ENCODE measurements at places on chromosomes 2 and 18.

- DNase-seq = no peak
Observed at GRCh38 chr2:66899648-66900047, 464.7 kb downstream of the MEIS1 start.

DNA sequence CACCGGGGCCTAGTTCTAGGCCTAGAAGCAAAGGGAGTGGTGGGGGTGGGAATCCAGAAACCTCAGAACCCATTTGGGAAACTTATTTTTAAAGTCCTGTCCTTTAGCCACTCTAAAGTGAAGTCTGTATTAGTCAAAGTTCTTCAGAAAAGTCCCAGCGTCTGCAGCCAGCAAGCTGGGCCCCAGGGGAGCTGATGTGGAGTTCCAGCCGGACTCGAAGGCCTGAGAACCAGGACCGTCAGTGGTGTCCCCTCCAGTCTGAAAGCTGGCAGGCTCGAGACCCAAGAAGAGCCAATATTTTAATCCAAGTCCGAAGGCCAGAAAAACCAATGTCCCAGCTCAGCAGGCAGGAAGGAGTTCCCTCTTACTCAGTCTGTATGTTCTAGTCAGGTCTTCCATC, 32.4 kb downstream of the ID2 start:
- no peak for DNase-seq

DNA sequence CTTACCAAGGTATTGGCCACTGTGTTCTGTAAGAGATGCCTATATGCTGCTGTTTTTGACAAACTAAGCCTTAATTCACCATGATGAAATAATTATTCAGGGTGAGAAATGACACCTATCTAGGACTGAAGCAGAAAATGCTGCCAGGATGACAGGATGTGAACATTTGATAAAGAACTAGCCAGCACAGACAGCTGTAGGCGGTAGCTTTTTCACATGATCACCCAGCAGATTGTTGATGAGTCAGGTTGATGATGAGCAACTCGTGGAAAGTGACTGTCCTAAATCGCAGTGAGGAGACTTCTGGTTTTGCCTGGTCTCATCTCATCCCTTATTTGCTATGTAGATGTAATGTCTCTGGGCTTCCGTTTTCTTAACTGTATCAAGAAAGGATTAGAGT, 144.1 kb downstream of the PRPF40A start:
- no peak for DNase-seq

DNA sequence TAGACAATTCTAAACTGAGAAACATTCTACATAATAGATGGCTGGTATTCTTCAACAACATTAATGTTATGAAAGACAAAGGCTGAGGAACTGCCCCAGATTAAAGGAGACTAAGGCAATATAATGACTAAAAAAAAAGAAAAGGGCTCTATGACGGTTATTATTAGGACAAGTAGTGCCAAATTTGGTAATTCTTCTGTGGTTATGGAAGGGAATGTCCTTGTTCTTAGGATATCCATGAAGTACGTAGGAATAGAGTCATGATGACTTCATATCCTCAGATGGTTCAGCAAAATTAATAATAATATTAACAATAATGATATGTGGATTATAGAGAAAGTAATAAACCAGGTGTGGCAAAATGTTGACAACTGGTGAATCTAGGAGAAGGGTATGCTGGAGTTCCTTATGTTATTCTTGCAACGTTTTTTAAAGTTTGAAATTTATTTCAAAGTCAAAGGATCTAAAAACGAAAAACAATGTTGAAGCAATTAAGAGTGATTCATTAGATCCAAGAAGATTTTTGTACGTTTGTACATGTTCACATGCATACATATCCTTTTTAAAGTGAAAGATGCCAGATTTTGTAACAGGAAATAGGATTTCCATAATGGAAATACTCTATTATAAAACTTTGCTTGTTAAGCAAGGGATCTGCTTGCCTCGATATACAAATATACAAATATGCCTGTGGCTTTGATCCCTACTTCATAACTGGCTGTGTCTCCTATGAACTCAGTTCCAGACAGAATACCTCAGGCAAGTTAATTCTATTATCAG, 27.7 kb upstream of the STRN start:
- DNase-seq = no peak

DNA sequence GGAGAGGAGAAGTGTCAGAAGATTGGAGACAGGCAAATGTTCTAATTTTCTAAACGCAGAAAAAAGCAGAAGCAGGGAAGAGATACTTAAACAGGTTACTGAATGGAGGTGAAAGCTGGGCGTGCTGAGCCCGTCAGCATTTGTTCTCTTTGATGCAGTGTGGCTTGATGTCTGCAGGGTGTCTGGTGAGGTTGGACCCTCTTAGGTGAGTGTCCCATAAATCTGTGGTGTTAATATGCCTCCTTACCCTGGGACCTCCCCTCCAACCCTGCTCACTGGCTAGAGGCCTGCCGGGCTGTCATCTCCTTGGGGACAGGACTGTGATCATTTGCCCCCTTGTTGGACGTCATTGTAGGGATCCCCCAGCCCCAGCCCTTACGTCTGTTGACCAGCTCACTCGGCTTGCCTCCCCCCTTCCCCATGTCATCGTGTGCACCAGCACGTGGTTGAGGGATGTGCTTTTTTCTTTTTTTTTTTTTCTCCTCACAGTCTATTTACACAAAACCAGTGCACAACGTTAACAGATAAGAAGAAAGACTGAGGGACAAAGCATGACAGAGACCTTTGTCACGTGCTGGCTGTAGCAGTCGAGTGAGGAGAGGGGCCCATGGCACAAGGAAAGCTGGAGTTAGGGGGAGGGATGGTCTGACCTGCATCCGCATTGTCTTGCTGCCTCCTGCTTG, 56.4 kb downstream of the NCK2 start:
- DNase-seq = no peak

DNA sequence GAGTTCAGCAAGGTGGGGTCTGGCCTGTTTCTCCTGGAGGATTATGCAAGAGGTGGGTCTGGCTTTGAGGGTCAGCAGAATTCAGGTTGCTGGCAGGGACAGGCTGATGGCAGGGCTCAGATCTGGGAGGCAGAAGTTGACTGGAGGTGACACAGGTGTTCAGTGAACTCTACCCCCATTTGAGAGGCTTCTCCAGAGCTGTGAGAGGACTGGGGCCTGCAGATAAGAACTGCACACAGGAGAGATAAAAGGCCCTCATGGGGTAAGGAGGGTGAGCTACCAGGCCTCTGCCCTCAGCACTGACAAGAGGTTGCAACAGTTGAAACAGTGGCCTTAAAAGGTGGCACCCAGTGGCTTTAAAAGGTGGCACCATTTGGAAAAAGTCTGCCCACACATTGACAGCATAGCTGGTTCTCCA, 13.1 kb downstream of the MOCOS start:
- DNase-seq = no peak

DNA sequence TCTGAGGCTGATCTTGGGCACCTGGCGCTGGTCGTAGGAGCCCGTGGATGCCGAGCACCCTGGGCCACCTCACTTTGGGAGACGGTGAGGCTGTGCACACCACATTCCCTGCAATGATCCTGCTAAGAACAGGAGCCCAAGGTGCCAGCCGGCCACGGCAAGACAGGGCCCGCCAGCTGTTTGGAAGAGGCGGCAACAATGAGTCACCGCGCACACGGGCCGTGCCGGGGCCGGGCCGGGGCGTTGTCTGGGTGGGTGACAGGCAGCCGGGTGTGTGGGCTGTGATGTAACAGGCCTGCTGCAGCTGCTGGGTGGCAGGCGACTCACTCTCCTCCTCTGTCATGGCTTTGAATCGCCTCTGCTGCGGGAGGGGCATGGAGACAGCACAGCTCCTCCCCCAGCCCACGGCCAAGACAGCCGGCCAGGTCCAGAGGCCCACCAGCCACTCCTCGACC, 49.7 kb upstream of the ODC1 start:
- no peak for DNase-seq

GRCh38 chr2:120291401-120292311, 39.0 kb downstream of the RALB start:
- no peak for DNase-seq

DNA sequence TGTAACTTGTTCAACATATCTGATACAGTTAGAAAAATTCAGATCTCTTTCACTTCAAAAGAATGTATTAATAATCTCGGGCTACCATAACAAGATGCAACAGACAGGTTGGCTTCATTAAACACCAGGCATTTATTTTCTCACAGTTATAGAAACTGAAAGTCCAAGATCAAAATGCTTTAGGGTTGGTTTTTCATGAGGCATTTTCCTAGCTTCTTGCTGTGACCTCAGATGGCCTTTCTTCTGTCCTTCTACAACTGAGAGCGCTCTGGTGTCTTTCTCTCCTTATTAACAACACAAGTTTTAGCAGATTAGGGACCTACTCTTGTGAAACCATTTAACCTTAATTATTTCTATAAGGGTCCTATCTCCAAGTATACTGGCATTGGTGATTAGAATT, 452.5 kb downstream of the ZNF804A start:
- no peak for DNase-seq

- DNase-seq = no peak
Observed at GRCh38 chr2:223386189-223386588, 216.0 kb downstream of the SCG2 start.

- no peak for DNase-seq
Observed at GRCh38 chr2:118535171-118535817, 312.2 kb downstream of the EN1 start.

GRCh38 chr2:79512442-79513401, at the start of gene CTNNA2:
CTNNA2 (plus strand) TSS chr2:79513051.
- peak; percentile 98 for DNase-seq

DNA sequence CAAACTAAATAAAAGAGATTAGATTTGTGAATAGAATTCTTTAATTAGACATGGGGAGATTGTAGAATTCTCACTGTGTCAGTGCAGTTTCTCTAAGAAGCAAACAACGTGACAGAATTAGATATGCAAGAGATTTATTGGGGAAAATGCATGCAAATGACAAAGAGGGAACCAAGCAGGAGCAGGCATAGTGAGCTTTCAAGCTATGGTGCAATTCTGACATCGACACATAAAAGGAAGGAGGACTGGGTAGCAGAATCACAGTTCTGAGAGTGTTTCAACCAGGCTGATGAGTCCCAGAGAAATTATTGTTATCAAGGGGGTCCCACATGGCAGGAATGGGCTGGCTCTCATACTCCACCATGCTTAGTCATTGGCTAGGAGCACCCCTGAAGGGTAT, 338.4 kb downstream of the FIGN start:
- DNase-seq = no peak

- no peak for DNase-seq
Observed at GRCh38 chr2:9179572-9180201, 26.9 kb upstream of the ASAP2 start.

DNA sequence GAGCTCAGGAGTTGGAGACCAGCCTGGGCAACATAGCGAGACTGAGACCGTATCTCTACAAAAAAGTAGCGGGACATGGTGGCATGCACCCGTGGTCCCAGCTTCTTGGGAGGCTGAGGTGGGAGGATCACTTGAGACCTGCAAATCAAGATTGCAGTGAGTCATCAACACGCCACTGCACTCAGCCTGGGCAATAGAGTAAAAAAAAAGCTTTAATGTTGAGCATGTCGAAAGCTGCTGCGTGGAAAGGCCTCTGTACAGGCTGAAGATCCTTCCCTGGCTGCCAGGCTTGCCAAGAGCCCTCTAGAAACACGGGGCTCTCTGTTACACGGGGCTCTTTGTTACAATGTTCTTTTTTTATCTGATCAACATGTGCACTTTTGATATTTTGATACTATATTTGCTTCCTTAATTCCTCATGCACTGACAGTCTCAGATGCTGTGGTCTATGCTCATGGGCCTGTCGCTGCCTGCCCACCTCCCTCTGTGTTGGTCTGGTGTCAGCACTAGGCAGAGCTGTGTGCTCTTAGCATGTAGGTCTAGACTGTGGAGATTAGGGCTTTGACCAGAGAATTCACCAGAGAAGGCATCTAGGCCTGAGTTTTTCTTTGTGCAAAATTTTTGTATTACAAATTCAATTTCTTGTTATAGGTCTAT, 18.7 kb downstream of the CLK1 start:
- DNase-seq = no peak

DNA sequence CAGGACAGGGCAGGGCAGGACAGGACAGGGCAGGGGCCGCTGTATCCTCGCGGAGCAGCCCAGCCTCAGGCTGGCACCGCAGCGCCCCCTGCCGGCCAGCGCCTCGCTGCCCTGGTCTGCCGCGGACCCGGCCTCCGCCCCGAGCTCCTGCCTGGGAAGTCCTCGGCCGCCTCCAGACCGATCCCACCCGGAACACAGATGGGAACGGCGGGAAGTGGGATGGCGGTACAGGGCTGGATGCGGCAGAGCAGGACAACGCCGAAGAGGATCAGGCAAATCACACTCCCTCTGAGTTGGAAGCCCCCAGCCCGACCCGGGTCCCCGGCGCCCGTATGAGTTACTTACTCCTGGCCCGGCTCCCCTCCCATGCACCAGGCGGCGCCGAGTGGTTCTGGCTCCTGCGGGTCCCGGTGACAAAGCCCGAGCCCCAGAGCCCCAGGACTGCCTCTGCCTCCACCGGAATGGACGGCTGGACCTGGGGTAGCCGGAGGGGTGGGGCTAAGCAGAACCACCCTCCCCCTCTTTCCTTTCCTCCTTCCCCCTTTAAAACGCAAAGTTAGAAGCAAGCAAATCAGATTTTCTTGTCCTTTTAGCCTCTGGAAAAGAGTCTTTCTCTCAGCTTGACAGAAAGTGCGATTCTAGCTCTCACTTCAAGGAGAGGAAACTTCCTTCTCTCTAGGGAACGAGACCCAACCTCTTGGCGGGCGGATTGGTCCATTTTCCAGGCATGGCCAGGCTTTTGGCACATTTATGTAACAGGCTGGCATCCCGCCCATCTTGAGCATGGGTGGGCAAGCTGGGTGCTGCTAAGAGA, at the start of gene TP53I3:
TSS of gene TP53I3 (minus strand) at position 449 of the 814 bp plus-strand sequence. CDS start 508 bp downstream, outside the sequence.
- peak; percentile 86 for DNase-seq

- no peak for DNase-seq
Observed at GRCh38 chr18:3319399-3319798, 57.5 kb downstream of the MYL12B start.

- DNase-seq = no peak
Observed at GRCh38 chr2:59295524-59296162, 1054.5 kb upstream of the FANCL start.

DNA sequence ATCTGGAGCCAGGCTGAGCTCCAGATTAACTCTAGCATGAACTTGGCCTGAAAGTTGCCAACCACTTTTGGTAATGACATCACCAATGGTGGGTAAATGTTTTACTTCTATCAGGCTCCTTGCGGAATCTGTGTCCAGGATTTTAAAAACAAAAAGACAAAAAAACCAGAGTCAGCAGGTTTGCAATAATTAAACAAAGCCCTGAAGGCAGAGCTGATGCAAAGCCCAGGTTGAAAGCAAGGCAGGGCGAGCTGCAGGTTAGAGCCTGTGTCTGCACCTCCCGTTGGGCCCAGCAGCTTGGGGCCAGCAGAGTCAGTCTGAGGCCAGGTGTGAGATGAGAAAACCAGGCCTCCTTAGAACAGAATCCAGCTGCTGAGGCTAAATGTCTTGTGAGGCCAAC, 29.1 kb upstream of the ALK start:
- DNase-seq = no peak

GRCh38 chr2:109297566-109298490, 168.8 kb downstream of the SH3RF3 start:
- DNase-seq = no peak
